ENCODE measurements at places on chromosomes 3 and 15.

DNA sequence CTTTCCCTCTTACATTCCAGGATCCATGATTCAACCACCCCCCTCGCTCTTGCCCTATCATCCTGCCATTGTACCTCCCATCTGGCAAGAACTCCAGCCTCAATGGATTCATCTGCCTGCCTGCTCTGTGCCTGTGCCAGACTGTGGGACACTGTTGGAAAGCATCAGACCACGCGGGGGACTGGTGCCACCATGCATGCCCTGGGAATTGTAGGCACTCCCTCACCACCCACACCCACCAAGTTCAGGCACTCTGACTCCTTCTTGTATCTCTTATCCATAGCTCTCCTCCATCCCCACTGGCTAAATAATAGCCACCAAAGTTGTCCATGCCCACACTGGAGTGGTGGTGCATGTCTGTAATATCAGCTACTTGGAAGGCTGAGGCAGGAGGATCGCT, 143.8 kb downstream of the TPRA1 start:
- DNase-seq = no peak

DNA sequence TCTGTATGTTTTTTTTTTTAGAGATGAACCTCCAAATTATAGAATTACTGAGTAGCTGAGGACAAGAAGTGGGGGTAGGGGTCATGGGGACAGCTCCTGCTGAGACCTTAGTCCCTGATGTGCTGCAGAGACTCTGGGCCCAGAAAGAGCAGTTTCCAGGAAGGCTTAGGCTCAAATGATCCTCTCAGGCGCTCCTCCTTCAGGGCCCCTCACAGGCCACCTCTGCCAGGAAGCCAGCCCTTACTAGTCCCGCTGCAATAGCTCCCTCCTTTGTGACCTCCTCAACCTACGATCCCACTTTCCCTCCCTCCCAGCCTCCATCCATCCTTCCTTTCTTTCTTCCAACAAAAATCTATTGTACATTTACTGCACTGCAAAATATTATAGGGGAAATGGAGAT, 24.6 kb downstream of the SLC28A1 start:
- DNase-seq = no peak

DNA sequence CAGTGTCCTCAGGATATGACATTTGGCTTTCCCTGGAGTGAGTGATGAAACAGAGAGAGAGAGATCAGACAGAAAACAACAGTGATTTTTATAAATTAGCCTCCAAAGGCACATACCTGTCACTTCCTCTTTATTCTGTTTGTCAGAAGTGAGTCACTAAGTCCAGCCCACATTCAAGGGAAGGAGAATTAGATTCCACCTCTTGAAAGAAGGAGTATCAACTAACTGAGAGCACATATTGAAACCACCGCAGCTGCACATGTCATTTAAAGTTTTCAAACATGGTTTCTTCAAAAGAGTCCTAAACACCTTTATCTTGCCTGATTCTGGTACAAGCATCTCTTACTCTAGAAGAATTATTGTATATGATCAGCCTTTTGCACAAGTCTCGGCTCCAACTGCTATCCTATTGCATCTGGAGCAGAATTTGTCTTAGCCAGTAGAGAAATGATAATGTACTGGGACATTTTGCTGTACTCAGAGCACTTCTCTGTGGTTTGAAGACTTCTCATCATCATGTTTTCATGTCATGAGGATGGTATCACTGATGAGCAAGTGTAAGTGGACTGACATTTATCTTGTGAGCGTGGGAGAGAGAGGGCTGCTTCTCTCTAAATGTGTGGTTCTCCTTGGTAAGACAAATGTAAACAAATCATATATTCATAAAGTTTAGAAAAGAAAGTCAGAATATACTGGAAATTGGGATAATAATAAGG, 338.9 kb upstream of the CFAP20DC start:
- no peak for DNase-seq

GRCh38 chr3:149670742-149671492, 13.1 kb upstream of the WWTR1 start:
- no peak for DNase-seq

DNA sequence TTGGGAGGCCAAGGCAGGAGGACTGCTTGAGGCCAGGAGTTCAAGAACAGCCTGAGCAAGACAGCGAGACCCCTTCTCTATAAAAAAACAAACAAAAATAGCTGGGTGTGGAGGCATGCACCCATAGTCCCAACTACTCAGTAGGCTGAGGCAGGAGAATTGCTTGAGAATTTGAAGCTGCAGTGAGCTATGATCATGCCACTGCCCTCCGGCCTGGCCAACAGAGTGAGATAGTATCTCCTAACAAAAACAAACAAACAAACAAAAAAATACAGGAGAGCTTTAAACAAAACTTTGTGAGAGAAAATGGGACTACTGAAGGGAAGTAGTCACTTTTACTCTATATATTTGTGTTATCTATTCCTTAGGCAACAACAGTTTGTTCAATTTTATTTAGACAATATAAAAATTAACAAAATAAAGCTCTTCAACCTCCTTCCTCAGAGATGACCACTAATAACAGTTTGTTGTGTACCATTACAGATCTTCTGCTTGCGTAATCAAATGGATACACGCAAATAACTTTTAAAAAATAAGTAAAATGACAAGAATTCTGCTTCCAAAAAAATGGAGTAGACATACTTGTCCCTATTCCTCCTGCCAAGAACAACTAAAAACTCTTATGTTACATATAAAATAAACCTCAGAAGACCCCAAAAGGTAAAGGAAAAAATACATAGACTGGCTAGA, 17.4 kb downstream of the PHC3 start:
- DNase-seq = no peak

DNA sequence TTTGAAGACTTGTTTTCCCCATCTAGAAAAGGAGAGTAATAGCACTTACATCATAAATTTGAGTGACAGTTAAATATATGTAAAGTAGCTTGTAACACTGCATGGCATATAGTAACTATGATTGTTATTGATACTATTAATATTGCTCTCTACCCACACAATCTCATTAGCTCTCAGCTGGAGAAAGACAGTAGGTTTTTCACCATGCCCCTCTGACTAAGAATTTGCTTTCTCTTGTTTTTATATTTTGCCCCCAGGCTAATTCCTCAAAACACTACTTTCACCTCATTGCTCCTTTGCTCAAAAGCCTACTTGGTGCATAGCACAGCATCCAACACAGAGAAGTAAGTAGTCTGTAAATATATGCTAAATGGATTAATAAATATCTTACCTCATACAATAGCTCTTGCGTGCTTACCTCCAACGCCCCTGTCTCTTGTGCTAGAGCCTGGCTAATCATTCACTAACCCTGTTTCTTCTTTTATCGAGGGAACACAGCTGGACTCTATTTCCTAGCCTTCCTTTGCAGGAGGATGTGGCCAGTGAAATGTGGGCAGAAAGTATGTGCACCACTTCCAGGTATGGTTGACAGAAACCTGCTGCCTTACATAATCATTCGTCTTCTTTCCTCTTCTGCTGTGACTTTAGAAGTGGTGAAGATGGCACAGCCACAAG, 190.0 kb downstream of the PLCH1 start:
- DNase-seq = no peak

- DNase-seq = no peak
Measured at GRCh38 chr3:29514170-29514569, 233.3 kb downstream of the RBMS3 start.
